ENCODE measurements at places on chromosomes 3 and 15. TPM values are rescaled to one million over a fixed set of nuclear protein-coding genes. Genes with fewer than 3 reads are reported as not detected.

DNA sequence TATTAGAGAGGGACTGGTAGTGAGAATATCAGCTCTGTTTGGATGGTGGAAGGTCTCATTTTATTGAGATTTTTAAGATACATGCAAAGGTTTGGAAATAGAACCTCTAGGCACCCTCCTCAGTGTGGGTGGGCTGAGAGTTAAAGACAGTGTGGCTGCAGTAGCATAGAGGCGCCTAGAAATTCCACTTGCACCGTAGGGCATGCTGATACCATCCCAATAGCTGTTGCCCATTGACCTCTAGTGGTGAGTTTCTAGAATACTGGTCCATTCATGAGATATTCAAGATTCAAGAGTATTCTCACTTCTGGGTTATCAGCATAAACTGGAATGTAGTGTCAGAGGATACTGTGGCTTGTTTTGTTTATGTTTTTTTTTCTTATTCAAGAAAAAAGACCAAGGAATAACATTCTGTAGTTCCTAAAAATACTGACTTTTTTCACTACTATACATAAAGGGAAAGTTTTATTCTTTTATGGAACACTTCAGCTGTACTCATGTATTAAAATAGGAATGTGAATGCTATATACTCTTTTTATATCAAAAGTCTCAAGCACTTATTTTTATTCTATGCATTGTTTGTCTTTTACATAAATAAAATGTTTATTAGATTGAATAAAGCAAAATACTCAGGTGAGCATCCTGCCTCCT, 87.2 kb downstream of the TGFBR2 start:
- H3K36me3 ChIP-seq, result peaks cover 74% of the 10 kb centered on the region
- H3K4me1 ChIP-seq, result peaks cover 35% of the 10 kb centered on the region
- H3K4me3 ChIP-seq, result no peak overlapping the region
- peak; percentile 83 for DNase-seq
- no peaks in the 10 kb centered on the region for H3K27me3 ChIP-seq
- H3K27ac ChIP-seq, result peak overlapping the region; percentile 27

GRCh38 chr3:173892547-173892946, 495.0 kb downstream of the NLGN1 start:
- no peaks in the 10 kb centered on the region for H3K4me1 ChIP-seq
- no peak overlapping the region for H3K4me3 ChIP-seq
- no peaks in the 10 kb centered on the region for H3K36me3 ChIP-seq
- DNase-seq, result no peak
- no peak overlapping the region for H3K27ac ChIP-seq

DNA sequence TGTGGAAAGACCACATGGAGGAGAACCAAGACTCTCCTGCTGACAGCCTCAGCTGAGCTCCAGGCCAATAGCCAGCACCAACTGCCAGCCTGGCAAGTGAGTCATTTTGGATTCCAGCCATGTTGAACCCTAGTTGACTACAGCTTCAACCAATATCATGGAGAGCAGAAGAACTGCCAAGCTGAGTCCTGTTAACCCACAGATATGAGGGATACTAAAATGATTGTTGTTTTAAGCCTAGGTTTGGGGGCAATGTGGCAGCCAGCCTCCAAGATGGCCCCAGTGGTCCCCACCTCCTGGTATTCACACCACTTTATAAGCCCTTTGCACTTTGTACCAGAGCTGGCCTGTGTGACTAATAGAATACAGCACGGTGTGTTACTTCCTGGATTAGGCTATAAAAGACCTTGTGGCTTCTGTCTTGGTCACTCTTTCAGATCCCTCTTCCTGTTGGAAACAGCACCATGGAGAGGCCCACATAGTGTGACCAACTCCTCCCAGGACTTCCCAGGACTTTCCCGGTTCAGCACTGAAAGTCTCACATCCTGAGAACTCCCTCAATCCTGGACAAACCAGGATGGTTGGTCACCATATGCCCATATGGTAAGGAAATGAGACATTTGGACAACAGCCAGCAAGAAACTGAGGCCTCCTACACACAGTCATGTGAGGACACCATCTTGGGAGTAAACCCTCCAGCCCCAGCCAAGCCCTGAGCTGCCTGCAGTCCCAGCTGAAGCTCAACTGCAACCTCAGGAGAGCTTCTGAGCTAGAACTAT, 32.4 kb upstream of the CDV3 start:
- no peaks in the 10 kb centered on the region for H3K36me3 ChIP-seq
- no peak for DNase-seq
- H3K4me3 ChIP-seq, result no peak overlapping the region
- no peaks in the 10 kb centered on the region for H3K4me1 ChIP-seq
- no peaks in the 10 kb centered on the region for H3K27me3 ChIP-seq

GRCh38 chr3:128486205-128486628, 6.8 kb downstream of the GATA2 start:
- DNase-seq, result no peak
- H3K4me3 ChIP-seq, result peak overlapping the region; percentile 82
- no peak overlapping the region for H3K27ac ChIP-seq
- peaks cover 20% of the 10 kb centered on the region for H3K4me1 ChIP-seq

DNA sequence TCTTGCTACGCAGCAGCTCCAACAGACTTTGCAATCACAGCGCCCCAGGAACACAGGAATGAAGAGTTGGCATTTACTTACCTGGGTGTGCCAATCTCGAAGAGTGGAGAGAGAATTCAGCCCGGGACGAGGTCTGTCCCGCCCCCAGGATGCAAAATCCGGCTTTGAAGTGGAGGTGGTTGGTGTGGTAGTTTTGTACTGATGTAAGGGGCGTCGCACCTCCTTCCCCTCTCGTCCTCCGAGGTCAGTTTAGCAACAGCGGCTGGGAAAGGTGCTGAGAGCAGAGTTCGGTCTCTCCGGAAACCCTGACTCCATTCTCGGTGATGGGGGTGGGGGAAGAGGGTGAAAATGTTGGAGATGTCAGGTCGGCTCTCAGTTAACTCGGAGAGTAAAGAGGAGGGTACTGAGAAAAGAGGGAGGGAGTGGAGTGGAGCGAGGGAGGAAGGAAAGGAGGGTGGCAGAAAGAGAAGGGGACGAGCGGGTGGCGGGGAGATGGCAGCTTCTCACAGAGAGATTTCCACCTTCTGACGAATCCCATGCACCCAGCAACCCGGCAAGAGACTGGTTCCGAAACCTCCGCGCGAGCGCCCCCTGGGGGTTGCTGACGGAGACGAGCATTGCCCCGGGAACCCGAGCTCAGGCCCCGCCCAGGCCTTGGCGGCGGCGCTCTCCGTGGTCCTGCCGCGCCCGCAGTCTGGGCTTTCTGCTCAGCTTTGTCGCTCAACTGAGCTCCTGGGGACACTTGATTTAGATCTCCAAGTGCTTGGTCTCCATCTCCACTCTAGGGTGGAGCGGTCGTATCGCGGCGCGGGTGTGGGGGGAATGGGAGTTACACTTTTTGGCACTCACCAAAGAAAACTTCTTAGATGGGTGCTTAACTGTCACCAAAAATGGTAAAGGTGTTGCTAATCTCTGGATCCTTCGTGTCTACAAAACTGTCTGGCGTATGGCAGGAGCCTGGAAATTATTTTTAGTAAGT, at the start of gene CPNE4:
CPNE4 (minus strand) TSS at position 529 of the 979 bp plus-strand sequence.
- H3K4me1 ChIP-seq, result peaks cover 4% of the 10 kb centered on the region
- H3K36me3 ChIP-seq, result no peaks in the 10 kb centered on the region
- peak; percentile 92 for DNase-seq
- H3K27me3 ChIP-seq, result peaks cover 45% of the 10 kb centered on the region
- H3K4me3 ChIP-seq, result peak within 1 kb of the TSS; percentile 7

GRCh38 chr3:147654827-147655226, 245.7 kb downstream of the ZIC1 start:
- no peaks in the 10 kb centered on the region for H3K36me3 ChIP-seq
- no peak overlapping the region for H3K4me3 ChIP-seq
- no peaks in the 10 kb centered on the region for H3K27me3 ChIP-seq

DNA sequence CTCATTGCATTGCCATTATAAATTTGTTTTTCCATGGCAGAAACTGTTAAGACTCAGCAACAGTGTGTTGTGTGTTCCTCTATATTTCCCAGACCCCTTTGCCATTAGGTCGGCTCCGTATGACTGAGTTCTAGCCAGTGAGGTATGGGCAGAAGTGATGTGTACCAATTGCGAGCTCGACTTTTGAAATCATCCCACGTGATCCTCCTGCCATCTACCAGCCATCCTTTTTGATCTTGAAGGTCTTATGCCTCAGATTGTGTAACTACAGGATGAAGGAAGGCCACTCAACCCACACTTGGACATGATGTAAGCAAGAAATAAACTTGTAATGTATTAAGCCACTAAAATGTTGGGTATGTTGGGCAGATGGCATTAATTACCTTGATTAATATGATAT, 562.3 kb downstream of the PDCD6IP start:
- no peak overlapping the region for H3K27ac ChIP-seq
- peaks cover 5% of the 10 kb centered on the region for H3K4me1 ChIP-seq
- no peak for DNase-seq
- H3K36me3 ChIP-seq, result no peaks in the 10 kb centered on the region
- H3K27me3 ChIP-seq, result no peaks in the 10 kb centered on the region

DNA sequence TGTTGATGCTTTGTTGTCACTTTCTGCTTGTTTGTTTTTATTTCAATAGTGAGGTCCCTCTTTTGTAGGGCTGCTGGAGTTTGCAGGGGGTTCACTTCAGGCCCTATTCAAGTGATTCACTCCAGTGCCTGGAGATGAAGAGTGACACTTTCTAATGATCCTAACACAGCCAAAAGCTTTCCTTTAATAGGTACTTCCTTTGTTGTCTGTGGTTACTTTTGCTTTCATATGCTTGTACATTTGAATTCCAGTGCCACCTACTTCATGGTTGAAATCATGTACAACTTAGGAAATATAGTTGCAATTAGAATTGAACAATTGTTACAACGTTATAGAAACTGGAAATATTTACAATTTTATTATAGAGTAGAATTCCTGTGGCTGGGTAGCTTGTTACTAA, 466.8 kb upstream of the EPHA3 start:
- no peak overlapping the region for H3K4me3 ChIP-seq
- no peaks in the 10 kb centered on the region for H3K36me3 ChIP-seq
- no peaks in the 10 kb centered on the region for H3K27me3 ChIP-seq
- no peaks in the 10 kb centered on the region for H3K4me1 ChIP-seq
- no peak for DNase-seq
- no peak overlapping the region for H3K27ac ChIP-seq

- H3K27me3 ChIP-seq, result peaks cover 11% of the 10 kb centered on the region
- H3K4me1 ChIP-seq, result peaks cover 6% of the 10 kb centered on the region
- no peak overlapping the region for H3K4me3 ChIP-seq
- H3K27ac ChIP-seq, result no peak overlapping the region
- H3K36me3 ChIP-seq, result no peaks in the 10 kb centered on the region
Observed at GRCh38 chr3:150371741-150372254, 36.3 kb upstream of the TSC22D2 start.

- no peak for DNase-seq
- no peaks in the 10 kb centered on the region for H3K4me1 ChIP-seq
- H3K36me3 ChIP-seq, result no peaks in the 10 kb centered on the region
- no peak overlapping the region for H3K4me3 ChIP-seq
- no peak overlapping the region for H3K27ac ChIP-seq
Observed at GRCh38 chr15:82021992-82022391, 23.8 kb downstream of the MEX3B start.

DNA sequence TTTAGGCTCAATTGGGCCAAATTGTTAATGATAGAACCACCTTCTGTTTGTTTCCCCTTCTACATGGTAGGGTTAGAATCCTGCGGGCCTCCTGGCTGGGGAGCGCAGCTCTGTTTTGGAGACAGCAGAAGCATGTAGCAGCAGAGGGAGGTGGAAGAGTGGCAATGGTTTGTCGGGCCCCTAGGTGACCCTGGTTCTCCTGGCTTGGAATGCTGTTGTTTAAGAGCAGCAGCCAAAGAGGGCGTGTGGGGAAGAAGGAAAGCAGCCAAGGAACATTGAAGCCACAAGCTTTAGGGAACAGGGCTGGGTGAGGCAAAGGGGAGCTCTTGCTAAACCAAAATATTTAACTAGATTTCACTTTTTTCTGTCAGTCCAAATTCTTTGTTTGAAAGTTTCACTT, 213.7 kb upstream of the NR2E3 start:
- no peaks in the 10 kb centered on the region for H3K27me3 ChIP-seq
- no peaks in the 10 kb centered on the region for H3K4me1 ChIP-seq
- no peak overlapping the region for H3K27ac ChIP-seq
- no peak for DNase-seq
- H3K36me3 ChIP-seq, result no peaks in the 10 kb centered on the region
- H3K4me3 ChIP-seq, result no peak overlapping the region

- no peak for DNase-seq
- no peaks in the 10 kb centered on the region for H3K4me1 ChIP-seq
- no peak overlapping the region for H3K27ac ChIP-seq
Observed at GRCh38 chr3:62022312-62022711, 351.0 kb downstream of the FEZF2 start.

GRCh38 chr15:62957130-62957529, 85.4 kb upstream of the TPM1 start:
- no peak overlapping the region for H3K4me3 ChIP-seq
- no peaks in the 10 kb centered on the region for H3K4me1 ChIP-seq
- no peaks in the 10 kb centered on the region for H3K36me3 ChIP-seq

- peaks cover 2% of the 10 kb centered on the region for H3K4me1 ChIP-seq
- H3K27me3 ChIP-seq, result peaks cover 4% of the 10 kb centered on the region
- H3K4me3 ChIP-seq, result no peak overlapping the region
- no peak for DNase-seq
- no peak overlapping the region for H3K27ac ChIP-seq
- no peaks in the 10 kb centered on the region for H3K36me3 ChIP-seq
Observed at GRCh38 chr3:29145360-29145759, 135.5 kb upstream of the RBMS3 start.

DNA sequence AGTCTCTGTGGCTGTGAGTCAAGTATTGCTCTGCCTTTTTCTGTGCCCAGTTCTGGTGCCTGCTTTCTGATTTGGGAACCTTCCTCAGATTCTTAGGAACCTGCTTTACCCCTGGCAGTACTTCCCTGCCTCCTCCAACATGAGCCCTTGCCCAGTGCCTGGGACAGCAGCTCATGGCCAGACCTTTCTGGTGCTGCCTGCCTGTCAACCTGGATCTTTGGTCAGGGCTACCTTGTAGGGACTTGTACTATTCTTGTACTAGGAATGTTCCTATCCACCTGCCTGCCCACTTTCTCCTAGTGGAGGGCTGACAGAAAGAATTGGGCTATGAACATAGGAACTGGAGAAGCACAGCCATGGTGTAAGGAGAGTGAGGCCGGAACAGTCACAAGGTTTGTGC, 28.8 kb upstream of the EPHB1 start:
- H3K27me3 ChIP-seq, result peaks cover 7% of the 10 kb centered on the region
- no peak for DNase-seq
- no peak overlapping the region for H3K27ac ChIP-seq

GRCh38 chr3:195208631-195209030, 62.3 kb downstream of the XXYLT1 start:
- no peak for DNase-seq
- H3K4me3 ChIP-seq, result no peak overlapping the region
- H3K4me1 ChIP-seq, result peaks cover 8% of the 10 kb centered on the region
- H3K27ac ChIP-seq, result no peak overlapping the region
- H3K27me3 ChIP-seq, result no peaks in the 10 kb centered on the region

TP63 gene
- 1.1 TPM for total RNA-seq

CHDH gene
- 0.62 TPM for total RNA-seq

FOXL2NB gene
- not detected for total RNA-seq

SH3GL3 gene
- not detected for total RNA-seq

SUMF1 gene
- total RNA-seq, result 6.7 TPM

ISL2 gene
- 0.89 TPM for total RNA-seq

BCL6 gene
- total RNA-seq, result 41.7 TPM
